ENCODE measurements at places on chromosomes 4 and X.

DNA sequence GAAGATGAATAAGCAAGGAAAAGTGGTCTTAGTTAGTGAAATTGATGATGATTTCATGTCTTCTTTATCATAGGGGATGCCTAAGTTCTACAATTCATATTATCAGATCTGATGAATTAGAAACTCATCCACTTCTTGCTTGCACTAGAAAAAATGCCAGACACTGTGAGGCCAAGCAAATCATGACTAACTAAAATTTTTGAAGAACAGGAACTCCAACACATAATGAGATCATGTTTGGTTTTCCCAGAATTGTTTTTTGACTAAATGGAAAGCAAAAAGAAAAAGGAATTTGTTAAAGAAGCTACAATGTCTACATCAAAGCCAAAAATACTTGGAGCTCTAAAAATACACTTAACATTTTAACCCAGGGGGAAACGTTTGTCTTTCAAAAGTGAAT is 120.4 kb downstream of the ARSF start:
- no peak for DNase-seq

GRCh38 chr4:162408309-162408708 is 244.5 kb upstream of the FSTL5 start:
- DNase-seq = peak; percentile 38

DNA sequence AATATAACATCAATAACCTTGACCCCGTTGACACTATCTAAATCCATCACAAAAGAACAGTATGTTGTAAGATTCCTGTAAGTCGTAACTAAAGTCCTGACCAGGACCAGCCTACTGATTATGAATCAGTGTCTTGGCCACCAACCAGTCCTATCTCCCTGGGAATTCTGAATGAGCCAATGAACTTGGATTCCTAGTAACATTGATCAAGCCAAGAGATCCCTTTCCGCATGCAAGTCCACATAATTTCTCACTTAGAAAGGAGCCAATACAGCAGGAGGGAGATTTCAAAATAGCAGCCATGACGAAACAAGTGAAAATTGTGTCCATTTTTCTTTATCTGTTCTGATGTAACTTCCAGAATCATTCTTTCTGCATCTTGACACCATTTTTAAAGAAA is 9.5 kb downstream of the XPNPEP2 start:
- no peak for DNase-seq

DNA sequence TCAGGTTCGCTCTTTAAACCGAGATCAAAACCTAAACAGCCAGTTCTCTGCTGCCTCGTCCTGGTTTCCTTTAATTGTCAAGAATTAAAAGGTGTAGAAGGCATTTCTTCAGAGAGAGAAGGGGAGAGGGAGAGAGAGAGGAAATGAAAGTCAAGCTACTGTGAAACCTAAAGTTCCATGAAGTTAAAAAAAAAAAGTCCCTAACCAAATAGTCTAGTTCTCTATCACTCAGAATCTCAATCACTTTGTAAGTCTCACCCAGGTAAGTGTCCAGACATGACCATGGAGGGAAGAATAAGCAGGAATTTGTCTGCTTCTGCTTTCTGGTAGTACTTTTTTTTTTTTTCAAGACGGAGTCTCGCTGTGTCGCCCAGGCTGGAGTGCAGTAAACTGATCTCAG is 18.8 kb upstream of the SMIM14 start:
- no peak for DNase-seq

DNA sequence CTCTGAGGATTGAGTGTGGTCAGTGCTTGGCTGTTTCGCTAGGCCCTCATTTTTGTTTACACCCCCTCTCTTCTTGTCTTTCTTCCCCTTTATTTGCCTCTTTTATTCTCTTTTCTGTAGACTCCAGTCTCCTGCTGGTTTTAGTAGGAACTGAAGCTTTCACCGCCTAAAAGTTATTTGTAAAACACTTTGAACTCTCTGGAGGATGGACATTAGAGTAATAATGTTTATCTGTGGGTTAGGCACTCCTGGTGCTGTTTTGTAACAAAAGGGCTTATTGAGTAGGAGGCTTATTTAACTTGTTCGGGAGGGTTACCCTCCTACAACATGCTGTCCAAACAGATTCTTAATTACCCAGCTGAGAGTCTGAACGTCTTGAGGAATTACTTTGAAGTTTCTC is 1.6 kb upstream of the ARHGAP10 start:
- no peak for DNase-seq

- peak; percentile 16 for DNase-seq
These were observed 9.2 kb downstream of the PDE6B start for GRCh38 chr4:634599-634985.

GRCh38 chrX:81174286-81174685 is 27.4 kb downstream of the HMGN5 start:
- no peak for DNase-seq

DNA sequence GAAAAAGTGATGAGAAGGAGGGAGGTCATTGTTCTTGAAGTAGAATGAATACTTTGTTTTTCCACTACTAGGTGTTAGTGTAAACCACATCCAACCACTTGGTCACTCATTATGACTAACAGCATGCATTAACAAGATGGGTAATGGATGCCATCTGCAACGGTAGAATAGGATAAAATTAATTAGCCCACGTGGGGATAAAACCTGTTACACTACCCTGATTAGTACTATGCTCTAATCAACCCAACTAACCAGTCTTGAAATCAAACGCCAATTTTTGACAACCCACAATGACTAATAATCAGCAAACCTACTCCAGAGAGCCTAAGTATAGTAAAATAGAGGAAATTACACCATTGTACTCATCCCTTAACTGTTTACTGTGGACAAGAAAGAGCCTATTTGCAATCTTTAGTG is 93.4 kb upstream of the MCF2 start:
- DNase-seq = no peak

DNA sequence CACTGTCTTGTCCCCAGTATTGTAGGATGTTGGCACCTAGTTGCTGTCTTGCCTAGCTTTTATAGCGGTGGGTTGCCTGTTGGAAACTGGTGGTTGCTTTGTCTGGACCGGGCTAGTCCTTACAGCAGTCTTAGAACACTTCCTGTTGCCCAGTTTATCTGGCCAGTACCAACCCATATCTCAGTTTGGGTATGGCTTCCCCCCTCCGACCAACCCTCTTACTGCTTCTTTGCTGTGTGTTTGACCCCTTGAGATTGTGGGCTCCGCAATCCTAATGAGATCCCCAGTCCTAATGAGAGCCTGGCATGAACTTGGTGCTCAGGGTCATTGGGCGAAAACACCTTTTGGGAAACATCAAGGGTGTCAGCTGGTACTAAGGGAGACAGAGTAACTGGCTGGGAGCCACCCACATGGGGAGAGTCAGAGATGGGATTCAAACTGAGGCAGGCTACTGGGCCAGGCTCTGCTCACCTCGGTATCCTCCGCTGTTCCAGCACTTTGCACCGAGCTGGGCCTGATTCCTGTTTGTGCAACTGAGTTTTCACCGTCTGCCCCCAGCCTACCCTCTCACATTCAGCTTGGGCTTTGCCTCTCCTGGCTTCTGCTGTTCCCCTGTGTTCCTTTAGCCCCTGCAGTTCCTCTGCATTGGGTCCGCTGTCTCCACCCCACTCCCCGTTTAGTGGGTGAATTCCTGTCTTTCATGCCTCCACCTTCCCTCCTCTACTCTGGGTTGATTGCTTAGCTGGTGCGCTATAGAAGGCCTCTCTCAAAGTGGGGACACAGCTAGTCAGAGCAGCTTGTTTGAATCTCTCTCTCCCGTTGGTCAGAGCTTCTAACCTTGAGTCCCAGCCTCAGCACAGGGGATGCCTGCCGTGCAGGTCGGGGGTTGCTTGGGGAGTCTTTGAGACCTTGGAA is 1.6 kb downstream of the TBC1D14 start:
- no peak for DNase-seq

GRCh38 chr4:150209140-150209829 is 131.0 kb downstream of the DCLK2 start:
- DNase-seq = peak; percentile 78

GRCh38 chr4:180057299-180057721 is 2185.9 kb upstream of the TENM3 start:
- DNase-seq = no peak
